ENCODE measurements at places on chromosomes 6 and 20.

DNA sequence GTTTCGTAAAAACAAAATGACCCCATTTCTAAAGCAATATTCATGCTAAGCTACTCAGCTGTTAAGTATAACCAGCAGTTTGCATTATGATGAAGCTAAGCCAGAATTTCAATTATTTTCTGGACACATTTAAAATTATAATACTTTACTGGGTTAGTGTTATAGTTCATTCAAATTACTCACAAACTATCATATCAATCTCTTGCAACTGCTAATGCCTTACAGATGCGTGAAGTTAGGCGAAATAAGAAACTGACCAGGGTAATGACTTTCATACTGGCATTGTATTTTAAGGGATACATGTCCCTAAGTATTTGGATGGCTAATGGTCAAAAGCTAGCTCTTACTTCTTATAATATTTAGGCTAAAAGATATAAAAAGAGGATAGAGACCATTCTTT lies 249.6 kb downstream of the TSHZ2 start:
- no peak for DNase-seq

DNA sequence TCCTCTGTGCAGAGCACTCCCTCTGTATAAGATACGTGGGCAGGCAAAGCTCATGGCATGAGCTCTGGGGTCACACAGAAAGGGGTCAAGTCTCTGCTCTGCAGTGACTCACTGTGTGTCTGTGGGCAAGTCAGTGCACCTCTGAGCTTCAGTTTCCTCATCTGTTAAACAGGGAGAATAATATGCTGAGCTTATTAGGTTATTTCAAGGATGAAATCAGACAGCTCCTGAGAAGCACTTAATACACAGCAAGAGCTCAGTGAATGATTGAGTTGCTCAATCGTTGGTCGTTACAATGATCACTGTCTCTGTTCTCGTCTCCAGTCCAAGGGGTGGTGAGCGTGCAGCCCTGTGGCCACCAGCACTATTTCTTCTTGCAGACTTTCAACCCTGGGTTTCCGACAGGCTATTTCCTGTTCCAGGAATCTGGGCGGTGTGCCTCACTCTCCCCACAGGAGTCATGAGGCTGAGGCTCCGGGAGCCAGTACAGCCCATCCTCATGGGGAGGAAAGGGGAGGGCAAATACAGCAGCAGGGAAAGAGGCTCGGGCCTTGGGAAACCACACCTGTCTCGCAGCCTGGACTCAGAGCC lies 28.9 kb downstream of the KIAA1755 start:
- no peak for DNase-seq

DNA sequence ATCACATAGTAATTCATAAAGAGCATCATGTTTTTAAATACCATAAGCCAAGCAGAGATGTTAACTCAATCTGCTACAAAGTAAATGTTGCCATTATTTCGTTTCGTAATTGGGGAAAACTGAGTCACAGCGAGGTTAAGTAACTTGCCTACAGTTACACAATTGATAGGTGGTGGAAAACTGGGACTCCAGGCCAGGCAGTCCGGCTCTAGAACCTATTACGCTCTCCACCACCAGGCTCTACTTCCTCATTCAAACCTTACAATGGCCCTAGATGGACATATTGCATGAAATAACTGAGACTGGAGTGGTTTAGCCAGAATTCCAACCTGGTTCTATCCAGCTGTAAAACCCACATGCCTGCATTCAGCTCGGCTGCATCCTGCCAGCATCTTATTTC lies 58.2 kb downstream of the LINC00237 start:
- DNase-seq = no peak

- no peak for DNase-seq
Observed at GRCh38 chr20:62784497-62784896, 11.8 kb upstream of the MRGBP start.

GRCh38 chr20:33694639-33695012 lies 8.4 kb upstream of the E2F1 start:
- DNase-seq = no peak

GRCh38 chr20:40986774-40987173 lies 41.8 kb upstream of the TOP1 start:
- no peak for DNase-seq

Measured in hypothalamus (tissue), 51 donors.